ENCODE measurements at places on chromosomes 6 and 20.

- DNase-seq: no peak
These were observed 31.1 kb upstream of the SLC35D3 start for GRCh38 chr6:136890986-136891385.

GRCh38 chr6:82958551-82958950 lies 107.1 kb downstream of the UBE3D start:
- no peak for DNase-seq

DNA sequence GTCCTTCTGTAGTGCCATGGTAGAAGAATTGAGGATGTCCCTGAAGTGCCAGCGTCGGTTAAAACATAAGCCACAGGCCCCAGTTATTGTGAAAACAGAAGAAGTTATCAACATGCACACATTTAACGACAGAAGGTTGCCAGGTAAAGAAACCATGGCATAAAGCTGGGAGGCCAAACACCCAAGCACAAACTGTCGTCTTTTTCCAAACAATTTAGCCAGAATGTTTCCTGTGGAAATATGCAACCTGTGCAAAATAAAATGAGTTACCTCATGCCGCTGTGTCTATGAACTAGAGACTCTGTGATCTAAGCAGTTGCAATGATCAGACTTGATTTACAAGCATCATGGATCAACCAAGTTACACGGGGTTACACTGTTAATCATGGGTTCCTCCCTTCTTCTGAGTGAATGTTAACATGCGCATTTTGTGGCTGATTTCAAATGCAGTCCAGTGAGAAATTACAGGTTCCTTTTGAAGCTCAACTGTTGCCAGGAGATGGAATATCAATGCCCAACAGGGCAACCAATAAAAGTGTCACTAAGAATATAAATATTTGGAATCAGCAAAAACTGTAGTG lies 674.9 kb downstream of the GRIK2 start:
- DNase-seq: no peak

DNA sequence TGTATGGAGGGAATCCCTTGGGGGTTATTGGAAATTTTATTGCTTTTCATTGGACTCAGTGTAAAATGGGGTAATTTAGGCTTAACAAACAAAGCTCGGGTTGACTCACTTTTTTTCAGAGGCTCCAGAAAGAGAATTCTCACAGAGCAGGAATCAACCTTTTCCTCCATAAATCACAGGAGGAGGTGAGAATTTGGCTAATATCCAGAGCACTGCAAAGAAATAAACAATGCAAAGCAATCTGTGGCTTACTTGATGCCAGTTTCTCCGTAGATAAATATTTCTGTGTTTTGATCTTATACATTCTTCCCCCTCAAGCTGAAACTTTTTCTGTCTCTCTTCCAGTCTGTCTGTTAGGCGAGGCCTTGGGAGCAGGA lies 176.6 kb downstream of the TSHZ2 start:
- DNase-seq: no peak

- DNase-seq: no peak
These were observed 170.7 kb upstream of the SLC24A3 start for GRCh38 chr20:19041787-19042186.

DNA sequence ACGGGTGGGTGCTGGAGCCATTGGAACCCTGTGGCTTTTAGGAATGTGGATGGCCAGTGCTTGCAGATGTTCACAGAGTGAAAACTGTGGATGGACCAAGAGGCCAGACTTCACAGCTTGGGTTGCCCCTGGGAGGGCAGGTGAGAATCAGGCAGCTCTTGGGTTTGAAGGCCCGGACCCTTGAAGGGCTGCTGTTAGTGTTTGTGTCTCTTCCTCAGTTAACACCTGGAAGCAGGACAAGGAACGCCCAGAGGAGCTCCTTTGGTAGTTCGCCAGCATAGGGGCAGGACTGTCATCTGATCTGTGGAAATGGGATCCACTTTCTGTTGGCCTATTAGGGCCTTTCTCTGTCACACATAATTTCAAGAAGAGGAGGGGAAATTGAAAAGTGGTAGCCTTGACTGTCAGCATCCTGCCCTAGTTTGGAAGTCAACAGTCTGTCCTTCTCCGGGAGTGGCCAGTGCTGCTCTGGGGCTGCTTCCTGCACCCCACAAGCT lies 43.6 kb downstream of the RIOK1 start:
- no peak for DNase-seq

- DNase-seq: no peak
These were observed 52.8 kb upstream of the PNRC1 start for GRCh38 chr6:89027756-89028155.

DNA sequence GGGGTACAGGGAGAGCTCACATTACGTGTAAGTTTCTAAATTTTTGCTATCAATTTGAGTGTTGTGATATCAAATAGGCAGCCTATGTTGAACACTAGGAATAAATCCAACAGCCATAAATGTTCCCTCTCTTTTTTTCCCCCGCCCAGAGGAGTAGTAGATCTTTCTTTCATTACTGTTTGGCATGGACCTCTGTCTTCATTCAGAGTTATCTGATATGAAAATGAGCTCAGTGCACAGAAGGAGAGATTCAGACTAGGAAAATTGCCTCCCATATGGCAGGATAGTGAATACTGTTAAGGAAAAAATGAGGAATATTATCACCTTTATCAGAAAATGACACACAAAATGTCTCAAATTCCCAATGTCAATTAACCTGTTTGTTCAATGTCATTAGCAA lies 110.0 kb upstream of the EYS start:
- no peak for DNase-seq

DNA sequence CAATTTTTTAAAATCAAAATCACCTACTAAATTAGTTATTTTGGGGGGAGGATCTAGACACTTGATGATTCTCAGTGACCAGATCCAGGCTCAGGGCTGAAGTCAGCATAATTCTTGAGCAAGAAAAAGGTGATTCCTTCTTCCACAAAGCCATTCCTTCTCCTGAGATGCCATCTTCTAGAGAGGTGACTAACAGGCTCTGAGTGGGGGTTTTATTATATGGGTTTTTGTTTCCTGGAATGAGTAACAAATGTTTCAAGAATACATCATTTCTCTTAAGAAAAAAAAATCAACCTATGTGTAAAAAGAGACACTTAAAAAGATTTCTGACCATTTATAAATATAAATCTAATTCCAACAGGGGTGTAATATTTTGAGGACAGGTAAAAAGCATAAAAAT lies 154.3 kb downstream of the NFATC2 start:
- DNase-seq: no peak

GRCh38 chr6:73236144-73236750 lies 11.0 kb upstream of the KHDC1L start:
- DNase-seq: no peak

DNA sequence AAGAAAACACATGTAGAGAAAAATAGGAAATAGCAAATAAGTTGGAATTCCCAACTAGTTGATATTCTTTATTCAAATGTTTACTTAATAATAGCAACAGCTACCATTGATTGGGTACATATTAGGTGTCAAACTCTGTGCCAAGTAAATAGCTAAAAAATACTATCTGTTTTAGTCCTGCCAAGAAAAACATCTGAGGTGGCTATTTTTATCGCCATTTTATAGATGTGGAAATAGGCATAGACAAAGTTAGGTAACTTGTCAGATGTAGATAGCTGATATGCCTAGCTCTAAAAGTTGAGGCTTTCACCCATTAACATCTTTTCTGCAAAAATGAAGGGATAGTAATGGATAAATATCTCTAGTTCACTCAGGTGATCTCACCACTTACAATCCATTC lies 549.2 kb upstream of the ID4 start:
- DNase-seq: no peak

DNA sequence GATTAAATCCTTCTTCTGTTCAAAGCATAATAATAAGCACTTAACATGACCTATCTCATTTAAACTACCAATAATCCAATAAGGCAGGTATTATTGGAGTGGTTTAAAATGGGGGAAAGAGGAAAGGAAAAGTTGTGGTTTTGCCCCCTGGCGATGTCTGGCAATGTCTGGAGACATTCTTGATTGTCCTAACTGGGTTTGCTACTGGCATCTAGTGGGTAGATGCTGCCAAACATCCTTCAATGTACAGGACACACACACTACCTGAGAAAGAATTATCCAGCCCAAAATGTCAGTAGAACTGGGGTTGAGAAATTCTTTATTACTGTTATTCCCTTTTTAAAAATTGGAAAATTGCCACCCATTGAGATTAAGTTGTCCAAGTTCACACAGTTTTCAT lies 25.2 kb upstream of the SRSF6 start:
- no peak for DNase-seq

- DNase-seq: no peak
These were observed 72.6 kb downstream of the CDKAL1 start for GRCh38 chr6:20606831-20607230.

- no peak for DNase-seq
These were observed 88.2 kb downstream of the SAMD3 start for GRCh38 chr6:130134582-130134981.

DNA sequence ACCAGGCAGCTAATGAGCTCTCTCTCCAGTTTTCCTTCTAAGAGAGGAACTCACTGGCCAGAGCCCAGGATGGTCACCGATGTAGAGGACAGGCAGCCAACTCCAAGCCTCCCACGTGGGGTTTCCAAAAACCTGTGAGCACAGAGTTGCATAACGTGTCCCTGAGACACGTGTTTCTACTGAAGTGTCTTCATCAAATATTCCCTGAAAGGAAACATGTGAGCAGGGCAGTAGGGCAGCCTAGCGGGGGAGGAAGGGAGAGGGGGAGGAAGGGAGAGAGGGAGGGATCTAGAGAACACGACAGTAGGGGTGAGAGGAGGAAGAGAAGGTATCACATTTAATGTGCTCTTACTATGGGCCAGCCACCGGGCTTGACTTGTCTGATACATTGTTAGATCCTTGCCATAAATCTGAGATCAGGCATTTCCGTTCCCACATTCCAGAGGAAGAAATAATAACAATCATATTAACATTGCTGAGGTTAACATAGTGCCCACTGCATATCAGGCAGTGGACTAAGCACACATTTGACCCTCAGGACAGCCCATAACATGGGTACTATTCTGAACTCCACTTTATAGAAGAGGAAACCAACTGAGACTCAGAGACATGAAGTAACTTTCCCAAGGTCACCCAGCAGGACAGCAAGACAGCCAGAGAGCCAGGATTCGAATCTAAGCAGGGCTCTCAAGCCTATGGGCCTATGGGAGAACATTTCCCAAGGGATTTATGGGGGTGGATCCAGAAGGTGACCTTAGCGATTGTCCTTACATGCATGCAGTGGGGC lies 4.5 kb upstream of the SYS1 start:
- DNase-seq: no peak

- peak; percentile 32 for DNase-seq
These were observed 223.3 kb downstream of the TMEM242 start for GRCh38 chr6:157099912-157100593.

- DNase-seq: no peak
These were observed 13.5 kb downstream of the PFDN4 start for GRCh38 chr20:54221353-54221752.

DNA sequence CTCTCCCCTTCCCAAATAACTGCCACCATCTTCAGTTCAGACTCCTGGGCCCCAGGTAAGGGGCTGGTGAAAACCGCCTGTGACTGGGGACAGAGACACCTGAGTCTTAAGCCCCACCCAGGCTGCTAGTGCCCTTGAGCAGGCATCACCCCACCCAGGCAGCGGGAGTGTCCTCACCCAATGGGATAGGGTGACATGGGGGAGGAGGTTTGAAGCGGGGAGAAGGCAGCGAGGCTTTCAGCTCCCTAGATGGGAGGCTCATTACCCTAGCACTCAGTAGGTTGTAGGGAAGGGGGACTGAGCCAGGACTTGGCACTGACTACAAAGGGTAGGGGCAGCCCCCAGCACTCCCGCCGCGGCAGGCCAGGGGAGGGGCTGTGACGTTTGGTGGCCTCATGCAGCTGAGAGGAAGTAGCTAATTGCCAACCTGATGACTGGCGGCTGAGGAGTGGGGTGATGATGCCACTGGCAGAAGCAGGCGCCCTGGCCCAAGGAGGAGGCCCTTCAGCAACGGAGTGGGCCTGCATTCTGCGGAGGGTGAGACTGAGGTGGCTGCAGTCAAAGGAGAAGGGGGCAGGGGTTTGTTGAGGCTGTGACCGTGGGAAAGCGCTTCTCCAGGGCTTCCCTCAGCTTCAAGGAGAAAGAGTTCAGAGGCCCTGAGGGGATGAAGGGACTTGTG lies 126.9 kb downstream of the MRPL14 start:
- no peak for DNase-seq

- DNase-seq: no peak
These were observed 802.4 kb downstream of the TFAP2A start for GRCh38 chr6:9612489-9612888.

GRCh38 chr20:51217347-51218045 lies 194.6 kb upstream of the KCNG1 start:
- DNase-seq: no peak

DNA sequence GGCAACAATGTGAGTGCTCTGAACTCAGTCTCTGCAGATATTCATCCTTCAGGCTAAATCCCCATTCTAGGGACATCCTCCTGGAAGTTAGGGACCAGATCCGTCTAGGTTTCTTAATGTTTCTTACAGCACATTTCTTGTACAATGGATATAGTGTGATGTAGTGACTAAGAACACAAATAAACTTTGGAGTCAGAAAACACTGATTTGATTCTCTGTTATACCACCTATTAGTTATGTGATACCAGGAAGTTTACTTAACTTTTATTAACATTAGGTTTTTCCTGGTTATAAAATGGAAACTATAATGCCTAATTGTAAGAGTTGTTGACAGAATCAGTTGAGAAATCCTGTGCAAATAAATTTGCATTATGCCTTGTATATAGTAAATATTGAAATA lies 57.6 kb upstream of the KCNQ5 start:
- DNase-seq: no peak

DNA sequence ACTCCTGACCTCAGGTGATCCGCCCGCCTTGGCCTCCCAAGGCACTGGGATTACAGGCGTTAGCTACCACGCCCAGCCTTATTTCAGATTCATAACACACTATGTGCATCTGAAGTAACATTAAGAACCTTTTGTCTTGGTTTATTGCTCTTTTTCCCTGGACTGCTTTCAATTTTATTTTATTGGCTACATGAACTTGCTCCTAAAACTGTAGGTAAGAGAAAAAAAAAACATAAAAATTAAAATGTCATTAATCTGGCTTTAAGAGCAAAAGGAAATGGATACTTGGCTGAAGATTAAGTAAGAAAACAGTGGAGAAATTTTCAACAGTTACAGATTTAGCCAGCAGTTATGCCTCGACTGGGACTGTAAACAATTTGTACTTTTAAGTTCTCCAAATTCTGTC lies 62.5 kb downstream of the GJA1 start:
- no peak for DNase-seq

- no peak for DNase-seq
These were observed 647.9 kb upstream of the AGPAT4 start for GRCh38 chr6:161921602-161922395.

- DNase-seq: no peak
These were observed 69.8 kb upstream of the RIN2 start for GRCh38 chr20:19688031-19688806.

- DNase-seq: no peak
These were observed 360.2 kb downstream of the PREX1 start for GRCh38 chr20:48467622-48468021.

GRCh38 chr6:149158076-149158475 lies 159.4 kb upstream of the TAB2 start:
- DNase-seq: no peak

- DNase-seq: no peak
These were observed 27.1 kb downstream of the BCAS1 start for GRCh38 chr20:54043076-54043967.

- peak; percentile 53 for DNase-seq
These were observed 278.4 kb downstream of the LRFN2 start for GRCh38 chr6:40308533-40309306.

- DNase-seq: no peak
These were observed 24.4 kb upstream of the ARID1B start for GRCh38 chr6:156752666-156753301.

- no peak for DNase-seq
These were observed 328.4 kb downstream of the CDC5L start for GRCh38 chr6:44715925-44716324.

- no peak for DNase-seq
These were observed 81.9 kb downstream of the PLCB1 start for GRCh38 chr20:8213831-8214587.

Data from stimulated activated CD4-positive, alpha-beta T cell treated with anti-CD3 and anti-CD28 coated beads, Interleukin-12 subunit alpha, Interleukin-12 subunit beta, amount 100 ng/mL, for 4 hours (primary cell).